ENCODE measurements at places on chromosomes 5 and 9.

DNA sequence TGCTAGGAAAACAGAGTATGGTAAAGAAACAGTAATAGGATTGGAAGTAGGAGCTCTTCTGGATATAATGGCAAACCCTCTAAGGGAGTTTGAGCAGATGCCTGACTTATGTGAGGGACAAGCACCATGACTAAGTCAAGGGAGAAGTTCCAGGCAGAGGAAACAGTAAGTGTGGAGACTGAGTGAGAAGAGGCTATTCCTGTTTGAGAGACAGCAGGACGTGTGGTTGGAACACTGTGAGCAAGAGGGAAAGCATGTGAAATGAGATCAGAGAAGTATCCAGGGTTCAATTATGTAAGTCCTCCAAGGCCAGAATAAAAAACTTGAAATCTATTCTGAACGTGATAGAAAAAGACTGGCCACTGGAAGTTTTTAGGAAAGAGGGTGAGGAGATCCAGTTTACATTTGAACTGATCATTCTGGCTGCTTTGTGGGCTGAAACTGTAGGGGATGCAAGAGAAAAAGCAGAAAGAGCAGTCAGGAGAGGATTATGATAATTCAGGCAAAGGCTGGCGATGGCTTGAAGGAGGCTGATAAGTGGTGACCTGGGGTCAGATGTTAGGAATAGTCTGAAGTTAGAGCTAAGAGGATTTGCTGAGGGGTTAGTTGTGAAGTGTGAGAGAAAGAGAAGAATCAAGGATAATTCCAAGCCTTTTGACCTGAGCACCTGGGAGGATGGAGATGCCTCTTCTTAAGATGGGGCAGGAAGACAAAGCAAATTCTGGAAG is 19.2 kb downstream of the DMAC1 start:
- no peak for DNase-seq

GRCh38 chr9:103361906-103362305 is 366.8 kb downstream of the CYLC2 start:
- no peak for DNase-seq

DNA sequence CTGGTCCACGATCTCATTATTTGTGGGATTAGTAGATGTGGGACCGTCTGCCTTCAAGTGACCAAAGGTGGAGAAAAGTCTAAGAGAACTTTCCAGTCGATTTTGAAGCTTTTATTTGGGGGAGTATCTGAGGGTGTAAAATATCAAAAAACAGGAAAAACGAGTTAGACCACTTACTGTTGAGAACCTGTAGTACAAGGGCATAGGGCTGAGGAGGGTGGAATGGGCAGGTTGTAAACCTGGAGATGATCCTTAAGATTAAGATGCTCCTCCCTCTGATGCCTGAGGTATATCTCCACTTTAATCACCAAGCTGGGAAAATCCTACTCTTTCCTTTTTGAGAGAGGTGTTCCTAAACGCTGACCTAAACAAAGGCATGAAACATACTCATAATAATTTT is 32.0 kb upstream of the GTF2H2C start:
- no peak for DNase-seq

DNA sequence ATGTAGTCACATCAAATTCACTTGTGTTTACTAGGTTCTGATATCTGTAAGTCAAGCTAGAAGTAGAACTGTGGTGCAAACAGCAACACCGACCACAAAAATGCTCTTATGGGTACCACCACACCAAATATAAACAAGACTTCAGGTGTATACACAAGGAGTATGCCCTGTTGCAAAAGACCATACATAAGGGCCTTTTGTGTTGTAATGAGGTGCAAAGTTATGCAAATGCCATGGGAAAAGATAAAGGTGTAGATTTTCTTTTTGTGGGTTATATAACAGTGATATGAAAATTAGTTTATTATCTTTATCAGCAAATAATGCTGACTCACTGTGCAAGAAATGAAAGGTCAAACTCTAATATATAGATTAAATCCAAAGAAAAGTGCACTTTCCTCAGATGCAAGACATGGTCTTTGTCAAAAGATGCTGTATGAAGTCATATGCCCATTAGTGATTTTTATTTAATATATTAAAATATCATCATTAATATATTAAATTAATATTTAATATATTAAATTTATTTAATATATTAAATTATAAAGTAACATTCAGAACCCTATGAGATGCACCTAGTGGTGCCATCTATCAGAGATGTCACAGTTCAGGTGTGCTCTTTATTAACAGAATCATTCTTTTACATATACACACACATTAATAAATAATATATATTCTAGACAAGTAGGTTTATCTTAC is 26.7 kb upstream of the ALDH1A1 start:
- DNase-seq: no peak

GRCh38 chr5:67454957-67455561 is 258.5 kb upstream of the CD180 start:
- DNase-seq: no peak

GRCh38 chr5:14775857-14776256 is 95.7 kb downstream of the ANKH start:
- DNase-seq: no peak

DNA sequence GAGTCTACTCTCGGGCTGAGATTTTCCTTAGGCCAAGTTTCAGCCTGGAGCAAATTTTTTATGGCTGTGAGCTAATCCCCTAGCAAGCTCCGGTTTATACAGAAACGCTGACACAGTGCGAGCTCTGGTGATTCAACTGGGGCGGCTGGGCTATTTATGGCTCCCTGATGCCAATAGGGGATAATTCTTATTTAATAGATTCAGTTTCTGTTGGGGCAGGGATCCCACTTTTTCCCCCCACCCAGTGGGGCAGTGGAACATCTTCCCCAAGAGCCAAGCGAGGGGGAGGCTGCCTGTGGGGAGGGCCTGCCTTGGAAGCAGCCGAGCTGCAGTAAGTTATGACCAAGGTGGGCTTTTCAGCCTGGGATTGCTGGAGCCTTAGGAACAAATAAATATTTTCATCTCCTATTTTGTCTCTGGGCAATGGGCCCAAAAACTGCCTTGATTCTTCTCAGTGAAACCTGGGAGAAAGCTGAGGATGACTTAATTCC is 129.1 kb downstream of the MACROH2A1 start:
- DNase-seq: no peak

- no peak for DNase-seq
Observed at GRCh38 chr5:41413074-41413473, 97.3 kb downstream of the PLCXD3 start.

DNA sequence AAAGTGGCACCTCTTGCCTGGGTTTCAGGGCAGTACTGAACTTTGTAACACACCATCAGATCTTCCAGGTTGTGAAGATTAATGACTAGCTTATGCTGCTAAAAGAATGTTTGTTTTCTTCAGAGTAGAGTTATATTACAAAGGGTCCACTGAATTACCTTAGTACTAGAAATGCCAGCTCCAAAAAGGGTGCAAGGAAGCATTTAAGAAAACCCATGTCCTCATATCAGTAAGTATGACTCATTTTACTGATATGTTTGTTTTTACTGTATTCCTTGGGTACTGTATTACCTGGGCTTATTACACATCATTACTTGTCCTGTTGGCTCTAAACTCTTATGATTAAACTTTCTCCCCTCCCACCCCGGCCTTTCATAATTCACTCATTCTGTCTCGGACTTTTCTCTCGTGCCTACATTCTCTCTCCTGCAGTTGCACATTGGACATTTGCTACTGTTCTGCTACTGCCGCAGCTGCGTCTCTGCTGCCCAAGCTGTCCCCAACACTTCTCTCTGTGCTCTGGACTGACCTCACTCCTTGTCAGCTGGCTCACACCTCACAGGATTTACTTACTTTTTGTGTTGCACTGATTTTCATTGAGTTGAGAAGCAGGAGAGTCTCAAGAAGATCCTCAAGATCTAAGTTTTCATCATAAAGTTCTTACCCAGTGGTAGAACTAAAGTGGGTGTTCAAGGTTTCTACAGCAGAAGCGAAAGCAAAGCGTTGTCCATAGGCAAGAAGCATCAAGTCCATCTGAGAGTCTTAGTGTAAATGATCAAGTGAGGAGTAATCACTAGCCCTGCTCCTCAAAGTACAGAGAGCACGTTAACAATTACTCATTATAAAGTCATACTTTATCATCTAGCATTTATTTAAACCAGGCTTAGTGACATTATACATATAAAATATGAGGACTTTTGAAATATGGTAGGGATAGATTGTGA is 53.2 kb upstream of the C9orf72 start:
- no peak for DNase-seq

- DNase-seq: no peak
Observed at GRCh38 chr5:4639946-4640345, 500.2 kb upstream of the ADAMTS16 start.

DNA sequence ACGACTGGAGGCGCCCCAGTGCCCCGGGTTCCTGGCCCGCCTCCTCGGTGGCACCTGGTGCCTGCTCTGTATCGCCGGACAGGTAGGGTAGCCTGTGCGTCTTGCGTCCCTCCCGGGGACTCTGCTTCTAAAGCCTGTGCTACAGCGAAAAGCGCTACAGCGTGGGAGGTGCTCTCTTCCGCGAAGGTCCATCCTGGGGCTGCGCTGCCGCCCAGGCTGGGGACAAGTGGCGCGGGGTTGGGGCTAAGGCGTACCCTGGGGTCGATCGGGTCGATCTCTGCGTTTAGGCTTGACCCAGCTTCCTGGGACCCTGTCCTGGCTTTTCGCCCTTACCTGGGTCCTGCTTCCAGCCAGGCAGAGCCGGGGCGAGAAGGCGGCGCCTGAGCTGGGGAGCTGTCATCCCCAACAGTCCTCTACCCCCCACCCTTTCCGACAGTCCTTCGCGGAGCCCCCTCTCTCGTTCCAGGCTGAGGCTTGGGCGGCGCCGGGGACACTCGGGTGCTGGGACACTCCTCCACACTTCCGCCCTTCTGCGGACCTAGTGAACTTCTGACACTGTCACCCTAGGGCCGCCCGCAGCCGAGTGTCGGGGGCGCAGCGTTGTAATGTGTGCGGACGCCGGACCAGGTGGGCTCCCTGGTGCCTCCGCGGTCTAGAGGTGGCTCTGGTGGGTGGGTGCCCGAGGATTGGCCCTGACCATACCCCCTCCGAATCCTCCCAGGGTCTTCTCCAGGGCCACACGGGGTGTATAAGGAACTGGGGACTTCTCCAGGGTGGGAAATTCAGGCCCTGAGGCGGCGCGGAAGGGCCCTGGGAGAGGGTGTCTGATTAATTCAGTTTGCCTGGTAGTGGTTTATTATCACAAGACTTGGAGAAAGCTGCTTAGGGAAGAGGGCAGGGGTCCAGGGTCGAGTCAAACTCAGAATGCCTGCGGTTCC is 328.2 kb downstream of the SH3GL2 start:
- DNase-seq: no peak

GRCh38 chr9:109969011-109969410 is 189.0 kb downstream of the PALM2AKAP2 start:
- DNase-seq: no peak

- DNase-seq: no peak
Observed at GRCh38 chr5:140855772-140856674, at the start of gene PCDHA10. TSS of gene PCDHA10 (plus strand) at chr5:140855897. CDS start at chr5:140856049, 152 bp downstream.

DNA sequence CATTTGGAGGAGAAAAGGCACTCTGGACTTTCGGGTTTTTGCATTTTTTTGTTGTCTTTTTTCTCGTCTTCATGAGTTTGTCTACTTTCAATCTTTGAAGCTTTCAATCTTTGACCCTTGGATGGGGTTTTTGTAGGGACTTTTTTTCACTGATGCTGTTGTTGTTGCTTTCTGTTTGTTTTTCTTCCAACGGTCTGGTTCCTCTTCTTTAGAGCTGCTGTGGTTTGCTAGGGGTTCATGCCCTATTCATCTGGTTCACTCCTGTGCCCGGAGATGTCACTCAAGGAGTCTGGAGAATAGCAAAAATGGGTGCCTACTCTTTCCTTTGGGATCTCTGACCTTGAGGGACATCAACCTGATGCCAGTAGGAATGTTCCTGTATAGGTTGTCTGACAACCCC is 378.6 kb upstream of the TYRP1 start:
- DNase-seq: no peak

- DNase-seq: no peak
Observed at GRCh38 chr5:81045389-81045807, 85.2 kb downstream of the RASGRF2 start.

DNA sequence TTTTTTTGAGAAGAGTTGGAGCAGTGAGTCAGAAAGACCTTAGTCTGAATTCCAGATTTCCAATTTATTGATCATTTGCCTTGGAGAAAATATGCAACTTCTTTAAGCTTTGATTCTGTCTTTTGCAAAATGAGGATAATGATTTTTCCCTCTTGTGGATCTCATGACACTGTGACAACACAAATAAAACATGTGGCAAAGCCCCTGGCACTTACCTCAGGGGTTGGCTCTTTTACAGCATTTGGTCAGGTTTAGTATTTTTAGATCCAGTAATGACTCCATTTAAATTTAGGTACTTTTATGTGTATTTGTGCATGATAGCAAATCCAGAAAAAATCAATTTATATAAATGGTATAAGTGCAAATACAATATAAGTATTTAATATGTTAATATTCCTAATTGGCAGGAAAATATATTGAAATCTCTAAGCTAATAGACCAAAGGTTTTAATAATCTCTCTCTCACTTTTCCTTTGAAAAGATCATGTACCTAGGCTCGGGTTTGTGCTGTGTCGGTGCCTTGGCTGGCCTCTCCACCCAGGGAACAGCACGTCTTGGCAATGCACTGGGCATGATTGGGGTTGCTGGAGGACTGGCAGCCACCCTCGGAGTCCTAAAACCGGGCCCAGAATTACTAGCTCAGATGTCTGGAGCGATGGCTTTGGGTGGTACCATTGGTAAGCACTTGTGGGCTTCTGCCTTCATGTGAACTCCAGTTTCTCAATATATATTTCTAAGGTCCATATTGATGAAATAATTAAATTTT is 49.7 kb downstream of the NNT start:
- no peak for DNase-seq

DNA sequence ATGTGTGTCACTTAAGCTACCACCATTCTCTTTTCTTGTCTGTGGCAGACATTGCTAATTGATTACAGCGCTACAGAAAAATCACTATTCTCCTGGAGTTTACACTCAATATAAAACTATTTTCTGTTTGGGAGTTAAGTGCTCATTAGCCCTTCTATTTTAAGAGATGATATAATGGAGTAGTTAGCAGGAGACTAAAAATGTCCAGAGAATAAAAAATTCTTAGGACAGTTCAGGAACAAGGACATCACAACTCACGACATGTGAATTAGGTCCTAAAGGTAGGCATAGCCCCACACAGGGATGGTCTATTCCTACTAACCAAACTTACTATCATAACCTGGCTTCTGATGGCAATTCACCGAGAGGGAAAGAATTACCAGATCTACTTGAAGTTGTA is 258.5 kb downstream of the KIAA0825 start:
- DNase-seq: no peak

GRCh38 chr9:2241836-2242741 is 226.9 kb downstream of the SMARCA2 start:
- DNase-seq: peak; percentile 60

GRCh38 chr5:172362755-172363154 is 79.2 kb upstream of the UBTD2 start:
- DNase-seq: no peak

- no peak for DNase-seq
Observed at GRCh38 chr5:7629561-7629960, 221.4 kb downstream of the CFAP90 start.

DNA sequence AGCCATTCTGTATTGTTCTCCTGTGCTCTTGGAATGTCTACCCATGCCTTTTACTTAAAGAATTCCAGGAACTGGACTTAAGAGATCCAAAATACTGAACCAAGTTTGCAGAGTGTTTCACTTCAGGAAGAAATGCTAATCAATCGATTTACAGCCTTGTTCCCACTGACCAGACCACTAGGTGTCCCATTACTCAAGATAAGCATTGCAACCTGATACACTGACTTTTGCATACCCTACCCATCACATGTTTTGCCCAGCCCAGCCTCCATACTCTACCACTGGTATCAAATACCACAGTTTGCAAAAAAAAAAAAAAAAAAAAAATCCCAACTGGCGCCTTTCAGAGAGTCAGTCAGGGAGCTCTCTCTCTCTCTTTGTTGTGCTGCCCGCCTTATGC is 550.8 kb downstream of the CDH9 start:
- no peak for DNase-seq
